Effector memory CD8-positive, alpha-beta T cell (primary cell): ENCODE measurements at places on chromosomes 1 and 21.

DNA sequence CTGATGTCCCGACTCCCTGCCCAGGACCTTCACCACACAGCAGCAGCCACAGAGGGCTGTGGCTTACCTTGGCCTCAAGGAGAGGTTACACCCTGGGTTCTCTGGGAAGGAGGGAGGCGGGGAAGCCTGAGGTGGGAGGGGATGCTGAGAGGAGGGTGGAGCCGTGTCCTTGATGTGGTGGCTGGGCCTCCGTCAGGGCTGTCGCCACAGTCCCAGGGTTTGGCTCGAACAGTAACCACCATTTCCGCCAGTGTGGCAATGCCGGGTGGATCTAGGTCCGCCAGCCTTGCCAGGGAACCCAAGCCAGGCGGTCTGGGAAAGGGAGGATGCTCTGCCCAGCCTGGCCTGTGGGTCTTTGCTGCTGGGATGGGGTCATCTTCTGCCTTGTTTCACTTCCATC is 18.4 kb upstream of the CDCA8 start:
- peak; percentile 70 for DNase-seq
- H3K27me3 ChIP-seq: peaks cover 11% of the 10 kb centered on the region
- peaks cover 6% of the 10 kb centered on the region for H3K36me3 ChIP-seq
- peak overlapping the region; percentile 43 for H3K4me3 ChIP-seq
- peaks cover 10% of the 10 kb centered on the region for H3K4me1 ChIP-seq

DNA sequence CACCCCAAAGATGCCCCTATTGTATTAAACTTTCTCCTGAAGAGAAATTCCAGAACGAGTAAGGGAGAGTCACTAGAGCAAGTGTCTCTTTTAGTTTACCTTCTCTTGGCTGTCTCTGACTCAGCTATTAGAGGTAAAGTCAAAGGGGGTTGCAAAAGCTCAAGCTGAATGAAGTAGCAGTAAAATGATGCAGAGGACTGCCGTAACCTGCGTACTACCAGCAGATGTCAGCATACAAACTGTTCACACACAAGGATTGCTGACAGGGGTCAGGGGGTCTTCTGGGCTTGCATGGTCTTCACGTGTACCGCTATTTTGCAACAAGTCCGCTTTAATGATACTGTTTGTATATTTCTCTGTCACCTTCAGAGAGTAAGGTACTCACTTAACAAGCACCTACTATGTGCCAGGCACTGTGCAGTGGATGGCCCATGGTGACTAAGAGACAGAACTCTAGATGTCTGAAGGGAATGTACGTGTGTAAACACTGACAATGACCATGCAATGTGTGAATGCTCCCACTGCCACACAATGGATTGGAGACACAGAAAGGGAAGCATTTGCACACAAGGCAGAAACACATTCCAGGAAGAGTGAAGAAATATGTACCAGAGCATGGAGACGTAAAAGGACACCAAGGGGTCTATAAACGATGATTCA is 34.9 kb downstream of the CHML start:
- H3K36me3 ChIP-seq: peaks cover 2% of the 10 kb centered on the region
- H3K27me3 ChIP-seq: no peaks in the 10 kb centered on the region
- H3K27ac ChIP-seq: no peak overlapping the region

DNA sequence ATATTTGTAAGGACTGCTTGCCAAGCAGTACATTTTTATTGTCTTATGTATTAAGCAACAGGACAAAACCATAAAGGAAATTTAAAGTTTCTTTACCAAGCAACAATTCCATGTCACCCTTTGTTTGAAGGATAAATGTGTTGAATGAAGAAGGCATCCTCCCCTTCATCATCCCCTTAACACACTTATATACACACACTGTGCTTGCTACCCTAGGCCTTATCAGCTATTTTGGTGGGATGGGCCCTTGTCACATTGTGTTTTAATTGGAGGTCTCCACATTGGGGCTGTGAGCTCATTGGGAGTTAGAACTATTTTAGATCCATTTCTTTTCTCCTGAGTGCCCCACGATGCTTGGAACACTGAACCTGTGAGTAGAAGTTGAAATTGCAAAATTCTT is 1.9 kb downstream of the VANGL1 start:
- peaks cover 6% of the 10 kb centered on the region for H3K27me3 ChIP-seq
- peaks cover 6% of the 10 kb centered on the region for H3K4me1 ChIP-seq
- DNase-seq: no peak
- H3K27ac ChIP-seq: no peak overlapping the region
- H3K4me3 ChIP-seq: no peak overlapping the region

DNA sequence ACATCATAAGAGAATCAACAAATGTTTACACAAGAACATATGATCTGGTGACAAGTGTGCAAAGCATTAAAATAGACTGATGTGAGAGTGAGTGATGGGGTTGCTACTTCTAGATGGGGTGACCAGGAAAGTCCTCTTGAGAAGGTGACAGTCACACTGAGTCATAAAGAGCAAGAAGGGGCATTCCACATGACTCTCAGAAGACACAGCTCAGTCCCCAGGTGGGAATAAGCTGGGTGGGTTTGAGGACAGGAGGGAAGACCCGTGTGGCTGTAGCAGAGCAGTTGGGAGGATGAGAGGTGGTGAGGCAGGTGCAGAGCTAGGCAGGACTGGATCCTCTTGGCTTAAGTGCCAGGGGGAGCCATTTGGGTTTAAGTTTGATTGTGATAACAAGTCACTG is 53.1 kb downstream of the TNR start:
- H3K4me1 ChIP-seq: no peaks in the 10 kb centered on the region
- H3K4me3 ChIP-seq: no peak overlapping the region
- DNase-seq: no peak
- peaks cover 43% of the 10 kb centered on the region for H3K27me3 ChIP-seq
